ENCODE measurements at places on chromosomes 1 and 21.

DNA sequence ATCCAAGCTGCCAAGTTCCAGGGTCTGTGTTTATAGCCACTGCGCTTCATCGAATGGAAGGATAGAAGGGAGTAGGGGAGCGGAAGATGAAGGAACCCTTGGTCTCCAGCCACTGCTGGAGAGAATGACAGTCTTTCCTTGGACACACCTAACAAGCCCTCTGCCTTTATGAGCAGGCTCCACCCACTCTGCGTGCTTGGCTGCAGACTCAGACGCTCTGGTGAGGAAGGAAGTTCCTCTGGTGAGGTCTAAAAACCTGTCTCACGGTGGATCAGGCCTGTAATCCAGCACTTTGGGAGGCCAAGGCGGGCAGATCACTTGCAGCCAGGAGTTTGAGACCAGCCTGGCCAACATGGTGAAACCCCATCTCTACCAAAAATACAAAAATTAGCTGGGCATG is 55.4 kb downstream of the MATN1 start:
- no peak for DNase-seq

- DNase-seq = no peak
These were observed 66.8 kb upstream of the ASB17 start for GRCh38 chr1:75999034-75999433.

- no peak for DNase-seq
These were observed 115.3 kb downstream of the ADSS2 start for GRCh38 chr1:244336232-244336899.

- DNase-seq = no peak
These were observed 123.9 kb downstream of the RRAGC start for GRCh38 chr1:38735651-38736161.

- DNase-seq = no peak
These were observed 310.1 kb downstream of the BRINP2 start for GRCh38 chr1:177480741-177481305.

DNA sequence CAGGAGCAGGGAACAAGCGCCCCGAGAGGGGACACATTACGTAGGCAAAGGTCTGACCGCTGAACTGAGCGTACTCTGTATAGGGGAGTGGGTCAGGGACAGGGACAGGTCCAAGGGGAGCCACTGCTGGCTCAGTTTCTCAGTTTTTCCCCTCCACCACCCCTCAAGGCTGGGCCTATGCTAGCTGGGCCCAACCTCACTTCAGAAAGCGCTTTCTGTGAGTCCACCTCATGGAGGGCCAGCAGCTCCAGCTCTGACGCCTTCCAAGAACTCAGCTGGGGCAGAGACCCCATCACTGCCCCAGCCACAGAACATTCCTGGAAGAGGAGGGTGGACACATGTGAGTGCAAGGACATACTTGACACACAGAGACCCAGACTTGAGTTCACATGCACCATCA is 242.0 kb downstream of the FOXD2 start:
- DNase-seq = no peak

GRCh38 chr1:41823471-41823870 is 95.3 kb downstream of the HIVEP3 start:
- no peak for DNase-seq

GRCh38 chr1:226111098-226111882 is 48.8 kb downstream of the H3-3A start:
- DNase-seq = no peak

DNA sequence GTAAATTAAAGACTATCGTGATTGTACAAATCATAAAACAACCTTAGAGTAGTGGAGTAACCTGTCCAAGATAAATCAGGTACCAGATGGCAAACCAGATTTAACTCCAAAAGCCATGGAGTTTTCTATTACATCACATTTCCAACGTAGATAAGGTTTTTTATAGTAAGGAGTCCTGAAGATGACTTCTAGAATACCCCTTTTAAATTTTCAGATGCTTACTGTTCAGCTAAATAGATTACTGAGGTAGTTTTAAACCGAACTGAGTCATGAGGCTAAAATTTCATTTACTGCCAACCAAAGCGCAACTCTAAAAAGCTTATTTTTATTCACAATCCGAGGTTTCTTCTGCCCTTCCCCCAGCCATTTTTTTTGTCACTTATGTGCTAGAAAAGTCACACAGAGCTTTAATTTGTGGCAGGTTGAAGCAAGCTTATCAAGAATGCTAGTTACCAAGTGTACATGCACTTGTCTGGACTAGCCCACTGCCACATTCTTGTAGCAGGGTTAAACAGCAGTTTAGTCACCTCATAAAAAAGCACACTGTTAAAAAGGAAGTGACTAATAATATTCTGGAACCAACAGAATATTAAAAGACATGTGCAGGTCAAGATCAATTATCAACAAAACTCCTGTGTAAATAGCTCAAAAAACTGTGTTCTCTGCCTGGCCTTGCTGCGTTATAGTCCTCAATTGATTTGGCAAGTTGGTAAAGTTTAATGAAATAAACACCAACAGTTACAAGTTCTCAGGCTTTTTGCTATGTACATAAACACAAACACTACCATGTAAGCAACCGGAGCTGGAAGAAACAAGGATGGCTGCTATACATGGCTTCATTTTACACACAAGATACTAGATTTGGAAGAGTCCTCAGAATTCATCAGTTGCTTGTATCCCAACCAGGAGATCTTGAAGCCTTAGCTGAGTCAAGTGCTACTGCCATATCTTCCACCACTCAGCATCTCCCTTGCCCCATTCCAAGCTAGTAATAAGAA is 180.3 kb upstream of the DMRTA2 start:
- no peak for DNase-seq

GRCh38 chr1:224761245-224761644 is 145.1 kb downstream of the CNIH3 start:
- no peak for DNase-seq

DNA sequence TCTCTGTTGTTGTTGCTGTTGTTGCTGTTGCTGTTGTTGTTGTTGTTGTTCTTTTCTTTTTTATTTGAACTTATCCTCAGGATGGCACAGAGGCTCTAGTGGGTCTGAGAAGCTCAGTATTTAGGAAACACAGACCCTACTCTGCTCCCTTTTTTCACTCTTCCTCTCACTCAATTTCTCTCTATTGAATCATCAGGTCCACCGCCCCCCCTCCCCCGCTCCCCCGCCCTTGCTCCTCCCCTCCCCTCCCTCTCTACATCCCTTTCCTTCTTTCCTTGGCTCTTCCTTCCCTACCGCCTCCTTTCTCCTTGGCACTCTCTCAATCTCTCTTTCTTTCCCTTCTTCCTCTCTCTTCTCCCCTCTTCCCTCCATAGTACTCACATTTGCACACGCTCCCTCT is 218.5 kb upstream of the ZC3H12A start:
- DNase-seq = no peak

All from activated CD4-positive, alpha-beta T cell treated with anti-CD3 and anti-CD28 coated beads, Interleukin-2, Interleukin-6, amounts not matched to agents 100 ng/mL and 50 ng/mL, durations not matched to agents 16 hours and 8 hours (primary cell).